ENCODE measurements at places on chromosomes 16 and 17.

DNA sequence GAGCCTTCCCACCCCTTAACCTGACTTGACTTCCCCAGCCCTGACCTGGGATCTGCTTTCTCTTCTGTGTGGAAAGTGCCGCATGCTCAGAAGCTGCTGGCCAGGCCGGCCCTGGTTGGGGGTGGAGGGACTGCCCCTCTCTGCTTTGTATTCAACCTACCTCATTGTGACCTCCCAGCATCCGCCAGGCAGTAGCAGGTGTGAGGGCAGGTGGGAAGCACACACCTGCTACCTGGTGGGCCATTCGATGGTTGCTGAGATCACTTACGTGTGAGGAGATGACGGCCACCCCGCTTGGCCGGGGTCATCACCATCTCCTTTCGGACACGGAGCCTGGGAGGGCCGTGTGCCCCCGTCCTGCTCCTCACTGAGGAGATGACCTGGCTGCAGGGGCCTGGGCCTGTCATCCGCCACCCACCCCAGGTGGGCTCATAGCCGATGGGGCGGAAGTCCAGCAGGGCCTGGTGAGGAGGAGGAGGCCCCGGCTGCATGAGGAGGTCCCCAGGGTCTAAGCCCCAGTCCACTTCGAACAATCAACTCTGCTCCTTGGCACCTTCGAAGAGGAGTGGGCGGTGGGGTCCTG, 7.1 kb downstream of the CPNE7 start:
- DNase-seq = no peak

- no peak for DNase-seq
Measured at GRCh38 chr16:83983491-83983890, 15.4 kb downstream of the NECAB2 start.

GRCh38 chr17:28518132-28518531, 12.0 kb downstream of the FOXN1 start:
- DNase-seq = no peak

DNA sequence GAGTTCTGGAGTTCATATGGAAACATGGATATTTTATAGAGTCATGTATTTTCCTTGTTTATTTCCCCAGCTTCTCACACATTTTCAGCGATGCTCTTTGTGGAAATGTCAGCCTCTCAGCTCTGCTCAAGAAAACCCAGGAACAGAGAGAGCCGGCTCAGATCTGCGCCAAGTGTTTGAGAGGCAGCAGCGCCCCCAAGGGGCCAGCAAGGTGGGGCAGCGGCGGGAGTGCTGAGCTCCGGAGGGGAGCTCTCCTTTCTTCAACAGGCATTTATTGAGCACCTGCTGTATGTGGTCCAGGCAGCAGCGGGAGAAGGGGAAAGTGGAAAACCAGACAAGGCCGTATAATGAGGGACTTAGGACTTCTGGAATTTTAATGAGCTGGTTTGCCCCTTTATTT, 421.1 kb upstream of the C16orf82 start:
- no peak for DNase-seq

DNA sequence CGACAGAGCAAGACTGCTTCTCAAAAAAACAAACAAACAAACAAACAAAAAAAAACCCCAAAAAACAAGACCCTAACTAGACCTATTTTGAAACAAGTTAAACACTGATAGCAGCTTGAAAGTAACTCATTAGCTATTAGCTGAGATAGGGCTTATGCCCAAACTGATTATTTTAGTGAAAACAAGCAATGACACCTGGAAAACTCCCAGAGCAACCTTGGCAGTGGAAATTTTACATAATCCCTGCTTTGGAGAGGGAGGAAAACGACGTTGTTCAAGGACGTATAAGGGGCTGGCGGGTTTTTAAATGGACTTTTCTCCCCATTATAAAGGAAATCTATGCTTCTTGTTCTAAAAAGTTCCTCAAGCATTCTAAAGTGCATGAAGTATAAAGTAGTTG, 45.4 kb upstream of the AQP8 start:
- DNase-seq = no peak

- DNase-seq = no peak
Measured at GRCh38 chr17:55177855-55178217, 86.9 kb upstream of the HLF start.
